Activated CD8-positive, alpha-beta memory T cell treated with anti-CD3 and anti-CD28 coated beads, Interleukin-2, amount 50 U/mL, for 48 hours (primary cell): ENCODE measurements at places on chromosomes 5 and 9.

GRCh38 chr5:140230373-140230772 lies 55.4 kb downstream of the CYSTM1 start:
- no peak for DNase-seq

GRCh38 chr5:178671602-178672144 lies 44.8 kb upstream of the CLK4 start:
- DNase-seq: no peak

DNA sequence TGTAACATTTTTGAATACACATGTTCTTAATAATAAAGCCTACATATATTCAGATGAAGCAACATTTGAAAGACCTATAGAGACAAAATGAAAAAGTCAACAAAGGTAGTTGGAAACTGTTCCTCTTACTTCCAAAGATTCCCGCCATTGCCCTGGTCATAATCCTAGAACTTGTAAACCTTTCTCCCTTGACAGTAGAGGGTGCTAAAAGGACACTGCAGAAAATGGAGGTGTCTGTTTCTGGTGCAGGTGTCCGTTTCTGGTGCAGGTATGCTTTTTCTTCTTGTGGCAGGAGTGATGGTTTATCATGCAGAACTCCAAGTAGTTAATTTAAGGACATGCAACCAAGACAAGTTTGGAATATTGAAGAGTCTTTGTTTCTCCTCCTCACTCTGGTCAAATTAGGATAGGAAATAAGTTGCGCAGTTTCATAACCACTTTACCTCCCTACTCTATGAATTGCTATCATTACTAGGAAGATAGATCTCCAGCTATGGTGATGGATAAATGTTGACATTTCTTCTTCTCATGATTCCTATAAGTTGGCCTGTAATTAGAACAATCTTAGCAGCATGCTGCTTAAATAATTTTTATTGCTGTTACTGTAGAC lies 56.0 kb upstream of the FAM174A start:
- no peak for DNase-seq

- no peak for DNase-seq
These were observed 75.7 kb upstream of the IRX4 start for GRCh38 chr5:1958211-1959010.

- no peak for DNase-seq
These were observed 350.7 kb upstream of the TLE4 start for GRCh38 chr9:79221084-79221483.

- no peak for DNase-seq
These were observed 1.0 kb upstream of the MCC start for GRCh38 chr5:113489299-113489698.

DNA sequence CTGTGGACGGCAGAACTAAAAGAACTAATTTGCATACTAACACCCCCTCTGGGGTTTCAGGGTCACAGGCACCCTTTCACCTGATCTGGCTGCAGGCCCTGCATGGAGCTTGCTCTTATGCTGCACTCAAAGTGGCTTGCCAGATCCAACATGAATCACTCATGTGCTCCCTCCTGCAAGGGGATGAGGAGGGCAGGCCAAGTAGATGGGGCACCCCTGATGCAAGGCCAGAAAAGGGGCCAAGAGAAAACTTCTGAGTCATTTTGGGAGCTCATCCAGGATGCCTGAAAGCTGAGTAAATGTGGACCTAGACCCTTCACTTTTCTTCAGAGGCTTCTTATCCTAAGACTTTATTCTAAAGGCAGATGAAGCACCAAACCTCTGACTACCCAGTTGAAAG lies 558.5 kb upstream of the PTGER4 start:
- DNase-seq: no peak

DNA sequence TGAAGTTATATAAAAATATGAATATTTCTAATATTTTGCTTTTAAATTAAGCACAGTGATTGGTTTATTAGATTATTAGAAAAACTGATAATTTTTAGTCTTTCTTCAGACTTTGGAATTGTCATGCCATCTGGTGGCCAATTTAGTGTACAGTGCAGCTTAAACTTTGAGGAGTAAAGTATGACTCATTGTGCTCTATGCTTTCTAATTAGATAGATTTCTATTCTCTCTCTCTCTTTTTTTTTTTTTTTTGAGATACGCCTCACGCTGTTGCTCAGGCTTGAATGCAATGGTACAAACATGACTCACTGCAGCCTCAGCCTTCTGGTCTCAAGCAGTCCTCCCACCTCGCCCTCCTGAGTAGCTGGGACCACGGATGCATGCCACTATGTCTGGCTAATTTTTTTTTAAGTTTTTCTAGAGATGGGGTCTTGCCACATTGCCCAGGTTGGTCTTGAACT lies 42.1 kb upstream of the GPR21 start:
- no peak for DNase-seq

DNA sequence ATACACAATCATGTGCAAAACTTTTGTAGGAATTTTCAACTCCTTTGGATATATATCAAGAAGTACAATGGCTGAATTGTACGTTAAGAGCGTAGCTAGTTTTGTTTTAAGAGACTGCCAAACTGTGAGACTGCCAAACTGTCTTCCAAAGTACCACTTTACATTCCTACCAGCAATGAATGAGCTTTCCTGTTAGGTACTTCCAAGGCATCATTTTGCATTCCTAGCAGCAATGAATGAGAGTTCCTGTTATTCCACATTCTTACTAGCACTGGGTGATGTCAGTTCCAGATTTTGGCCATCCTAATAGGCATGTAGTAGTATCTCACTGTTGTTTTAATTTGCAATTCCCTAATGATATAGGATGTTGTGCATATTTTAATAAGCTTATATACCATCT lies 219.3 kb downstream of the KCNN2 start:
- no peak for DNase-seq

- no peak for DNase-seq
These were observed 89.5 kb downstream of the ESM1 start for GRCh38 chr5:54895816-54896341.

GRCh38 chr9:110579034-110579861 lies at the start of gene SVEP1:
TSS of gene SVEP1 (minus strand) at chr9:110579741. CDS start at chr9:110579543, 198 bp downstream.
- no peak for DNase-seq

GRCh38 chr5:96384353-96384752 lies 48.7 kb downstream of the PCSK1 start:
- no peak for DNase-seq

DNA sequence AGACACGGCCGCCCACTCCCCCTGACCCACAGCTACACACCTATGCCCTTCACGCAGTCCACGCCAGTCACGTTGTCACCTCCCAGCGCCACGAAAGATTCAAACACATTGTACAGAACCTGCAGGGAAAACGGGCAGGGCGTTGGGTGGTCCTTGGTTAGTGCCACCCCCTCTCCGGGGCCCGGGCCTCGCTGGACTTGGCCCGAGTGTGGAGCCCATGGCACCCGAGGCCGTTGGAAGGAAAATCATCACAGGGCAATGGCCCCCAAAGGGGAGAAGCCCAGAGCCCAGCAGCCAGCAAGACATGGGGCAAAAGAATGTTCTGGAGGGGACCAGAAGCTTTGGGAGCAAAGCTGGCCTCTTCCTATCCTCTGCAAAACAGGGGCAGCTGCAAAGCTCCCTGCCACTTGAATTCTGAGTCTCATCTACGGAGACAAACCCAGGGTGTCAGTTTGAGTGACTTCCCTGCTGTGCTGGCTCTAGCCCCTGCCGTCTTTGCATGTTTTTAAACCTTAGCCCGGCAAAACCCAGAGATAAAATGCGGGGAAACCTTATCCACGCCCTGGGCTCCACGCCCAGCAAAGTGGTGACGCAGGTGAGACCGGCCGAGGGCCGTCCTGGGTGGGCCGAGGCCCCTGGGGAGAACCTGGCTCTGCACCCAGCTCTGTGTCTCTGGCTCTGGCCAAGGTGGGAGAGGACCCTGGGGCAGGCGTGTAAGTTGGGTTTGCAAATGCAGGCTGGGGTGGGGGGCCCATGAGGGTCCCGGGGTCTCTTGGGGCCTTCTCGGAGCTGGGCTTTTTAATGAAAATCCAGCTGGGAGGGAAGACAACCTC lies 38.9 kb downstream of the SLC9A3 start:
- DNase-seq: no peak

DNA sequence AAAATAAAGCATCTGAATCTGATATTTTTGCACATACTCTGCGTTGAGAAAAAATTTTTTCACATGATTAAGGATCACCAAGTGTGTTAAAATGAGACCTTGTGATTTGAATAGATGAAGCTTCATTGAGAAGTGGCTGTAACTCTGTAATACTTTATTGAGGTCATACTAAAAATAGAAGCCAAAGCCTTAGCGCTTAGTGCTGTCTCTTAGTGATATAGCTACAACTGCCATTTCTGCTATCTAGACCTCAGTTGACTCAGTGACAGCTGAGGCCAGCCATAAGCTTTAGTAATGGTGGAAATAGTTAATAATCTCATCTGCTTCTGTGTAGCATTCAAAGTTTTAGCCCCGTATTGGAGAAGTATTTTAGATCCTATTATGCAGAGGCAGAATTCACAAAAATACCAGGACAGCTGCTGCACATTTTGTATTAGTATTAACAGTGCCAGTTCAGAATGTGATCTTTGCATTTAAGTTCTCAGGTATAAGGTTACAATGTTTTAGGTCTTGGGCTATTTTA lies 107.4 kb upstream of the SGCD start:
- no peak for DNase-seq

- peak; percentile 45 for DNase-seq
These were observed 73.9 kb downstream of the WNK2 start for GRCh38 chr9:93257808-93258331.

- no peak for DNase-seq
These were observed 1032.3 kb upstream of the NUDT12 start for GRCh38 chr5:104594850-104595249.

GRCh38 chr5:154345255-154345952 lies 100.4 kb upstream of the SAP30L start:
- DNase-seq: no peak

DNA sequence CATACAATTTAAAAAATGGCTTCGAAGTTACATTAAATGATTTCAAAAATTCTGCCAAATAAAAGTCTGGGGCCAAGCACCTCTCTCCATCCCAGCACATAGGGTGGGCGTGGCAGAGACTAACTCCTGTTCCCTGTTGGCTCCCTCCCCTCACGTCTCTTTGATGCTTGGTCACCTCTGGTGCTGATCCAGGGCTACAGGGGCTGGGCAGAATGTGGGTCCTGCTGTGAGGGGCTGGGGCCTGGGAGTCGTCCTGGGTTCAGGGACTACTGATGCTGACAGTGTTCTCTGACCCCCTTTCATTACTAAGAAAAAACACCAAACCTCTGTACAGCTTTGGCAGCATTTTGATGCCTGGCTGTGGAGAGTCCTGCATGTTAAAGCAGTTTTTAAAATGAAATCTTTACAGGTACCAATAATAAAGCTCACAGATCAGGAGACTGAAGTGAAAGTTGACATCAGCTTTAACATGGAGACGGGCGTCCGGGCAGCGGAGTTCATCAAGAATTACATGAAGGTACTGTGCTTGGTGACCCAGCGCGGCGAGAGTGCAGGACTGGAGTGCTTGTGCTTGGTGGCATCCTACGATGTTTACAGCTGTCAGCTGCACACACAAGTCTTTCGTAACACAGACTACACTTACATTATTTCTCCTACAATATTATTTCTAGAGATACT lies 29.0 kb downstream of the TENT4A start:
- peak; percentile 42 for DNase-seq

- no peak for DNase-seq
These were observed 15.2 kb downstream of the NEK6 start for GRCh38 chr9:124272979-124273378.

DNA sequence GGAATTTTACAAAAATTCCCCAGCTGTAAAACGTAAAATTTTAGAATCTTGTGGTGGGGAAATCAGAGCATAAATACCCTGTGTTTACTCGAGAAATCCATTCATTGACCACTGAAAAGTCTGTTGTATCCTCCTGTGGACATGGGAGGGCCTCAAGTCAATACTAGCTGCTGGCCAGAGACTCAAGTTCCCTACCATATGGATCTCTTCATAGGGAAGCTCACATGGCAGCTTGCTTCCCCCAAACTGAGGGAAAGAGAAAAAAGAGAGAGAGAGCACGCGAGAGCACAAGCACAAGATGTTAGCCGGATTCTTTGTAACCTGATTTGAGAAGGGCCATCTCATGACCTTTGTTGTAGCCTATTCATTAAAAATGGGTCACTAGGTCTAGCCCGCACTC lies 591.9 kb downstream of the LRRC70 start:
- no peak for DNase-seq

GRCh38 chr9:84793251-84793650 lies 123.7 kb downstream of the NTRK2 start:
- DNase-seq: no peak

DNA sequence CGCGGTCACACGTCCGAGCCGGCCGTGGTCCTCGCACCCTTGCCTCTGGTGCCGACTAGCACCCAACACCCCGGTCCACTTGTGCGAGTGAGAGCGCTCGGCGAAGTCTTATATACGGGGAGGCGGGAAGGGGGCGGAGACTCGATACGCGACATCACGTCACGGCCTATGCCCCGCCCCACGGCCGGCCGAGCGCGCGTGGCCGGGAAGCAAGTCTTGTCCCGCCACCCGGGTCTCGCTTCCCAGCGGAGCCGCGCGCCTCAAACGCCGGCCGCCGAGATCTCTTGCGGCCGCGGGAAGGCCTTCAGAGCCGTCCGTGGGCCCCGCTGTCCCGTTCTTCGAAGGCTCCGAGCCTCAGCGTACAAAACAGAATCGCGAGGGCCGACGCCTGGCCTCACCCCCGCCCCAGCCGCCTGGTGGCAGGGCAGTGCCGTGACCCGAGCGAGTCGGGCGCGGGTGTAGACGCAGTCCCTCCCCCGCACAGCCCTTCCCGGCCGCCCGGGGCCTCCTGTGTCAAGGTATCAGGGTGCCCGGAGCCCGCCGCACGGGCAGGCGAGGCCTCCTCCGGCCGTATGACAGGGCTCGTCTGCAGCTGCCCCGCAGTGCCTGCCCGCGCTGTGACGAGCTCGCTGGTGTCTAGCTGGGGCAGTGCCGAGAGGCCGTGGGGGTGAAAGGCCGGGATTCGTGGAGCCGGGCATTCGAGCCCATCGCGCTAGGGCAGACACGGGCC lies at the start of gene PLK2:
Gene PLK2 (minus strand): TSS at position 85 of the 730 bp plus-strand sequence. CDS start 127 bp downstream, outside the sequence.
- peak; percentile 90 for DNase-seq

- no peak for DNase-seq
These were observed 8.3 kb upstream of the PTAR1 start for GRCh38 chr9:69768101-69768500.

- DNase-seq: no peak
These were observed 261.2 kb upstream of the PTPRD start for GRCh38 chr9:10873999-10874398.

DNA sequence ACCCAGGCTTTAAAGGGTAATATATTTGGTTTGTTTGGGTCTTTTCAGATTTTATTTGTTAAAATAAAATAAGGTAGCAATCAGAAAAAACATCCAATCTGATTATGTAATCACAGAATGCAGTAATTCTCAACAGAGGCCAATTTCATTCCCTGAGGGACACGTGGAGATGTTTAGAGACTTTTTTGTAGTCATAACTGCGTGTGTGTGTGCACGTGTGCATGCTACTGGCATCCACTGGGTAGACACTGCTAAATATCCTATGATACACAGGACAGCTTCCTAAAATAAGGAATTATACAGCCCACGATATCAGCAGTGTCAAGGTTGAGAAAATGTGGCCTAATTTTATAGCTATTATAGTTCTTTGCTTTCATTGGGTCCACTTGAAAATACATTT lies 180.8 kb upstream of the KLF9 start:
- DNase-seq: no peak
